Neural crest cell (in vitro differentiated cells): ENCODE measurements at places on chromosomes 2 and 18. TPM values are rescaled to one million over a fixed set of nuclear protein-coding genes. Genes with fewer than 3 reads are reported as not detected.

DNA sequence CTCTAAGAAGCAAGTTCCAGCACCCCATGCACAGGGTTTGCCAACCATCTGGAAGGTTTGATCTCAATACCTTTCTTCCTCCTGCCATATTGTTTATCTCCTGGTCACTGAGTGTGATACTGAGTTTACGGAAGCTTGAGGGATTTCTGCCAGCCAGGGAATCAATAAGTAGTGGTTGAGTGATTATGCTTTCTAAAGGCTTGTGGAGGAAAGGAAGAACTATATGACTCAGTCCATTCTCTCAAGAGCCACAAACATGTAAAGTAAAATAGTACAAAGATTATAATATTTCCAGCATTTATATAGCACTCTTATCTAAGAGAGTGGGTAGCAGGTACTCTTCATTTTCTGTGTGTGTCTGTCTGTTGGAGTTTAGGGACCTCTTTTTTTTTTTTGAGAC is 49.2 kb downstream of the SLC4A3 start:
- DNase-seq, result no peak

Gene PSTPIP2
- 7.0 and 7.1 TPM in 2 replicates for total RNA-seq

DNA sequence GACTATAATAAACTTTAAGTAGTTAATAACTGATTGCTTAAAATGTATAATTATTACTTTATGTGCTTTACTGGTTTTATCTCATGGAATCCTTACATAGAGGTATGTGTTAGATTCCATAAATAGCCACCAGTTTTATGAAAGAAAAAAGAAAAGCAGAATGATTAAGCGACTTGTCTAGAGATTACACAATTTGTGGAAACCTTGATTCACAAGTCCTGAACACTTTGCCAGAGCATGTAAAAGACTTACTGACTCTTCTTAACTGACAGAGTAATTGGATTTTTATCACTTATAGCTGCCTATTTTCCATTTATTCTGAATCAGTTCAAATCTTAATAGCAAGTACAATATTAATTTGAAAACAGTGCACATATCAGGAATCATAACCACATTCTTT is 448.7 kb upstream of the NETO1 start:
- DNase-seq, result no peak

- DNase-seq, result no peak
These were observed 115.5 kb downstream of the NFATC1 start for GRCh38 chr18:79511271-79511670.

DNA sequence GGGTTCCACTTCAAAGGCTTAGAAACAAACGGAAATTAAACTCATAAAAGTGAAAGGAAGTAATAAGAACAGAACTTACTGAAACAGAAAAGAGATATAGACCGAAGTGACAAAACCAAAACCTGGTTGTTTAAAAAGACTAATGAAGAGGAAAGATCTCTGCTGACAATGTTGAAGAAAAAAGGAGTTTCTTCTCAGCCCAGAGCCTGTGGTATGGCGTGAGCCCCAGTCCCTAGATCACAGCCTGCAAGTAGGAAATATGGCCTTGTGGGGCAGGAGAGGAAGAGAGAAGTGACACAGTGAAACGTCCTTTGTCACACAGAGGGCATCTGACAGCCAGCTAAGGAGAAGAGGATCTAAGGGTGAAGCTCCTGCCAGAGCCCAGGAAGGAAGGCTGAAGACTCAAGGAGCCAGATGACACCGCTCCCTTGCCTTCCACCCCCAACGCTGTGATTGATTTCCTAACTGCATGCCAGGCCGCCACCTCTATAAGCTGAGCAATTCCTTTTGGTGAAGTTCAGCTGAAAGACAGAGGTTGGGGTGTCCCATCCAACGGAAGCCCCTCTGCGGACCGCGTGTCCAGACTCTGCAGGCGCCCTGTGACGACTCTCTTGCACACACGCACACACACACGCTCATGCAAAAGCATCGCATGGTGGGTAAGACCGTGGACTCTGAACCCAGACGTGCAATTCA is 141.1 kb downstream of the HDAC4 start:
- DNase-seq, result no peak

GRCh38 chr2:148524519-148524919 is 120.0 kb upstream of the EPC2 start:
- DNase-seq, result no peak

DNA sequence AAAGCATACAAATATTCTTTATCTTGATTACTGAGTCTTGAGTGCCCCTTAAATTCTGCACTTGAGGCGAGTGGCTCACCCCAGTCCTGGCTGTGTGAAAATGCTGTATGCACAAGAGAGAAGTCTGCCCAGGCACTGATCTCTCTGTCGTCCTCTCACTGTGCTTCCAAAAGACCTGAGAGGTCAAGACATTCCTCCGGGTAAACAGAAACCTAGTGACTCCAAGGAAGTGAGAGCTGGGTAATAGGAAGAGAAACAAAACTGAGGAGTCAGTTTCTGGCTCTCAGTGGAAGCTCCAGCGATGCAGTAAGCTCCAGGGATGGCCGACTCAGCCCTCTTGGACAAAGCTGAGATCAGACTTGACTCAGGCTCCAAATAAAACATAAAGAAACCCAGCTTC is 70.9 kb downstream of the AAK1 start:
- no peak for DNase-seq

- DNase-seq, result no peak
These were observed 383.7 kb downstream of the XIRP2 start for GRCh38 chr2:167271932-167272331.

Gene KCNIP3
- total RNA-seq, result 2.9 and 4.1 TPM in 2 replicates

- no peak for DNase-seq
These were observed 100.2 kb downstream of the LRRTM4 start for GRCh38 chr2:77421971-77422370.

DNA sequence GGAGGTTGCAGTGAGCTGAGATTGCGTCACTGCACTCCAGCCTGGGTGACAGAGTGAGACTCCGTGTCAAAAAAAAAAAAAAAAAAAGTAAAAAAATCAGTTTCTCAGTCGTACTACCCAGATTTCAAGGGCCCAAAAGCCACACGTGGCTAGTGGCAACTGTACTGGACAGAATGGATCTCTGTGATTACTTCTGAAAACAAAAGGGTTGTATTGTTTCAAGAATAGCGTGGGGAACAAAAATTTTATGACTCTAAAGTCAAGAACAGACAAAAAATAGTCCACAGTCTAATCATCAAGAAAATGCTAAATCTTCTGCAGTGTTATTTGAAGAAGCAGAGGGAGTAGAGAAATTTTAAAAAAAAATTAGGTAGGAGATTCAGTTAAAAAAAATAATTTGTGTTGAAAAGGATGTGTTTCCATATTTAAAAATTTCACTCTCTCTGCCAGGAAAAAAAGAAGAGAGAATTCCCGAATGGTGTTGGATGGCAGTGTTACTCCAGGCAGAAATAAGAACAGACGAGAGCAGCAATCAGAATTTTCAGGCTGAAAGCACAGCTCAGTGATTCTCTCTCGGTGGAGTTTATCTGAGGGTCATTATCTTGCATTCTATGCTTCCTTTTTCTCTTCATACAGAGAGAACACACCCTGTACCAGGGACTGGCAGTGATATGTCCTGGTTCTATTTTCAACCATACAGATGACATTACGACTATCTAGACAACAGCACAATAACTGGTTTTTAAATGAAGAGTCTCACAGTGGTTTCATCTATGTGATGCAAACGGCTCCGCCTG is 61.8 kb downstream of the CABYR start:
- DNase-seq, result no peak

- no peak for DNase-seq
These were observed 46.5 kb upstream of the EPG5 start for GRCh38 chr18:46013484-46014189.

Gene RANBP2
- 73.8 and 73.9 TPM in 2 replicates for total RNA-seq

GRCh38 chr2:140580532-140581151 is 1550.2 kb downstream of the LRP1B start:
- DNase-seq, result no peak

Gene SIX2
- 0.14 TPM in 1 of 2 replicates, not detected in the other for total RNA-seq
